NCI-H1694 treated with DMSO at 0.1 percent for 48 hours (cell line): ENCODE measurements at places on chromosomes 16 and 17.

DNA sequence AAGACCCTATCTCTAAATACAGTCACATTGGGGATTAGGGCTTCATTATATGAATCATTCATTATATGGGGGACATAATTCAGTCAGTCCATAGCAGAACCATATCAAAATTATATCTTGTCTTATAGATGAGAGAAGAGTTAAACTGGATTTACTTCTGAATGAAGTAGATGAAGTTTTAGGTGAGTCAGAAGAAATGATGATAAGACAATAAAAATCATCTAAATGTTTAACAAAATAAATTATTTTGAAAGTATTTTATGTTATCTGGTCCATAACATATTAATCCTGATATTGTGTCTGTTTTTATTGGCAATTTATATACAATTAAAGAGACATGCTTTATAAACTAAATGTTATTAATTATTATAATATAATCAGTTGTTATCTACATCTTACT, 76.9 kb upstream of the EFCAB3 start:
- no peak for DNase-seq

GRCh38 chr16:346587-346986, 5.9 kb downstream of the AXIN1 start:
- no peak for DNase-seq

DNA sequence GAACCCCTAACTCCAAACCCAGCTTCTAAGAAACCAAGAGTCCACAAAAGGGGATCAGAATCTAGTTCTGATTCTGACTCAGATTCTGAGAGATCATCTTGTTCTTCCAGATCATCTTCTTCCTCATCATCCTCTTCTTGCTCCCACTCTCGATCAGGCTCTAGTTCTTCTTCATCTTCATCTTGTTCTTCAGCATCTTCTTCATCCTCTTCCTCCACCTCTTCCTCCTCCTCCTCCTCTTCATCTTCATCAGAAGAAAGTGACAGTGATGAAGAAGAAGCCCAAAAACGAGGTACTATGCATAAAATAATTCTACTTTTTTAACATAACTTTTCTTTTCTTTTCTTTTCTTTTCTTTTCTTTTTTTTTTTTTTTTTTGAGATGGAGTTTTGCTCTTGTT, 129.9 kb upstream of the RBL2 start:
- no peak for DNase-seq

DNA sequence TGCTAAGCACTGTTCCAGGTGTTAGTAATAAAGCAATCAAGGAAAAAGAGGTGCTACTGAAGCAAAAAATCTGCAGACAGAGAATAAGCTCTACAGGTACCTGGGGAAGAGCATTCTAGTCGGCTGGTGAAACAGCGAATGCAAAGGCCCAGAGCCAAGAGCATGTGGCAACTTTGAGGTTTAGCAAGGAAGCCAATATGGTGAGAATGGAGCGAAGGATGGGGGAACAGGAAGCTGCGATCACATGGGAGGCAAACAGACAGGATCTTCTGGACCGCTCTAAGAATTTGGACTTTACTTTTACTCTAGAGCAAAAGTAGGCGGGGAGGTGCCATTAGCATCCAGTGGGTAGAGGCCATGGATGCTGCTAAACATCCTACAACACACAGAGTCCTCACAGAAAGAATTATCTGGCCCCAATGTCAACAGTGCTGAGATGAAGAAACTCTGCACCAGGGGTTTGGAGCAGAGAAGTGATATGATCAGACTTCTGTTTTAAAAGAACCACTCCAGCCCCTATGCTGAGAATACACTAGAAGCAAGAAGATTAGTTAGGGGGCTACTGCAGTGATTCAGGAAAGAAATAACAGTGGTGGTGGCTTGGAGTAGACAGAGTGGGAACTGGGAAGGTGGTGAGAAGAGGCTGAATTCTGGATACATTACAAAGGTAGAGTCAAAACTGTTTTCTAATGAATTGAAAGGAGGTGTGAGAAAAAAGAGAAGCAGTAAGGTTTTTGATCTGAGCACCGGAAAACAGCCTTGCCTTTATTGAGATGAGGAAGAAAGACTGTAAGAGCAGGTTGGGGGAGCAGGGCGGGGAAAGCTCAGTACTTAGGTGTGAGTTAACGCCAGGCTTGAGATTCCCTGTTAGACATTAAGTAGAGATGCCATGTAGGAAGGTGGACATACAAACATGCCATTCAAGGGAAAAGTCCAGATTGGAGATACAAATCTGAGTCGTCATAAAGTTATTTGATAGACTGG, 11.0 kb downstream of the EFTUD2 start:
- no peak for DNase-seq

DNA sequence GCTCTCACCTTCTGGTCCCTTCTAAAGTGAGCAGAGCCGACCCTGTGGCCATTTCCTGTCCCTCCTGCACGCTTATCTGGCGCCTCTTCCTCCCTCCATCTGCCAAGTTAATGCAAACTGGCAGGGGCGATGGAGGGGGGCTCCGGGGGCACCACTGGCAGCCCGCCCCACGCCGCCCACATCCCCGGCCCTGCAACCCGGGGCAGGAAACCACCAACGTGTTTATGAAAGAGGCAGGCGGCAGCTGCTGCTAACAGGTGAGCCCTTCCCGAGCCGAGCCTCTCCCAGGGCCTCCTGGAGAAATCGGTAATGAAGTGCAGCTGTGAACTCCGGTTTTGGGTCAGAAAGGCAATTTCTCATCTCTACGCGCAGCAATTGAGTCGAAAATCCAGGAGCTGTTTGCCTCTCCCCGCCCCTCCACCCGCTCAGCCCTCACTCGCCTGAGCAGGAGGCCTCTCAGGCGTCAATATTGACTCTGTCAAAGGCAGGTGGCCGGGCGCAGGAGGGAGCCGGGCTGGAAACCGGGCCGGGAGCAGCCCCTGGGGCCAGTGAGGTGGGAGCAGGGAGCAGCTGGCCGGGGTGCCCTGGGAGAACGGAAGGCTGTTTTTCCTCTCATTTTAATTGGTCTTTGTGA, 164.4 kb upstream of the GSE1 start:
- peak; percentile 99 for DNase-seq

- peak; percentile 13 for DNase-seq
Observed at GRCh38 chr17:44086364-44087311, 16.1 kb downstream of the G6PC3 start.

DNA sequence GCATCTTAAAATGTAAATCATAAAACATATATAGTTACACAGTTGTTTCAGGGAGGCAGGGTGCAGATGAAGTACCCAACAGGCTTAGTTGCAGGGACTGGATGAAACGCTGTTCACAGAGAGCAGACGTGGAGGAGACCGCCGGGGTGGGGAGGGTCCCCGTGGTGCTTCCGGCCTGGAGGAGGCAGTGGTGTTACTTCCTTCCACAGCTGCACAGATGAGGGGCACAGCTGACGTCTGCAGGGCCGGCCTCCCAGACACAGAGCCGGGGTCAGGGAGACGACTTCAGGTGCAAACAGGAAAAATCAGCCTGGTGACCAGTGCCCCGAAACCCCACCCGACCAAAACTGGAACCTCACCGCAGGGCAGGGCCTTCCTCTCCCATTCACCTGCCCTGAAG, 17.1 kb downstream of the SPIRE2 start:
- no peak for DNase-seq

DNA sequence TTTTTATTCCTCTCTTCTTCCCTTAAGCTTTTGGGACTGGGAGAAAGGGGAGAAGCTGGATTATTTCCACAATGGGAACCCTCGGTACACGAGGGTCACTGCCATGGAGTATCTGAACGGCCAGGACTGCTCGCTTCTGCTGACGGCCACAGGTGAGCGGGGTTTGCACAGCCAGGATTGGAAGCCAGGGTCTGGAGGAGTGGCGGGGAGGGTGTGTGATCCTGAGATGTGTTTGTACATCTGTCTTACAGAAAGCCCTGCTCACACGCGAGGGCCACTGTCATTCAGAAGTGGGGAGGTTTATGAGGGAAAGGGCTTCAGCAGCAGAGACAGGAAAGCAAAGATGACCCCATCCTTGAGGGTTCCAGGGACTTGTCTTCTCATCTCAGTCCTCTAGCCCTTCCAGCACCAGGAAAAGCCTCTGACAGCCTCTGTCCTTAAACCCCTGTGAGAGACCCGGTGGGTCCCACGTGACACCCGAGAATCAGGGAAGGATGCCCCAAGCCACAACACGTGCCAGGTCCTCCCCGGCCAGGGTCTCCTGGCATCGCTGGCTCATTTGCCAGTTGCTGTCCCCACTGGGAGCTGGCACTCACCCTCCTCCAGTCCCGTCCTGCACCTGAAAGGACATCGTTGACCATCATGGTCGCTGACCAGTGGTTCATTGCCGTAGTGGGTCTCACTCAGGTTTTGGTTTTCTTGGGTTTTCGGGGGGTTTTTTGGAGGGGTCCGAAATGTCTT, 44.3 kb upstream of the CHMP6 start:
- no peak for DNase-seq

GRCh38 chr17:57985675-57985974, 2.4 kb downstream of the VEZF1 start:
- DNase-seq, result no peak

- no peak for DNase-seq
Observed at GRCh38 chr17:40532520-40533253, 31.3 kb upstream of the TNS4 start.

GRCh38 chr16:5206331-5206990, 108.9 kb upstream of the EEF2KMT start:
- DNase-seq, result no peak

DNA sequence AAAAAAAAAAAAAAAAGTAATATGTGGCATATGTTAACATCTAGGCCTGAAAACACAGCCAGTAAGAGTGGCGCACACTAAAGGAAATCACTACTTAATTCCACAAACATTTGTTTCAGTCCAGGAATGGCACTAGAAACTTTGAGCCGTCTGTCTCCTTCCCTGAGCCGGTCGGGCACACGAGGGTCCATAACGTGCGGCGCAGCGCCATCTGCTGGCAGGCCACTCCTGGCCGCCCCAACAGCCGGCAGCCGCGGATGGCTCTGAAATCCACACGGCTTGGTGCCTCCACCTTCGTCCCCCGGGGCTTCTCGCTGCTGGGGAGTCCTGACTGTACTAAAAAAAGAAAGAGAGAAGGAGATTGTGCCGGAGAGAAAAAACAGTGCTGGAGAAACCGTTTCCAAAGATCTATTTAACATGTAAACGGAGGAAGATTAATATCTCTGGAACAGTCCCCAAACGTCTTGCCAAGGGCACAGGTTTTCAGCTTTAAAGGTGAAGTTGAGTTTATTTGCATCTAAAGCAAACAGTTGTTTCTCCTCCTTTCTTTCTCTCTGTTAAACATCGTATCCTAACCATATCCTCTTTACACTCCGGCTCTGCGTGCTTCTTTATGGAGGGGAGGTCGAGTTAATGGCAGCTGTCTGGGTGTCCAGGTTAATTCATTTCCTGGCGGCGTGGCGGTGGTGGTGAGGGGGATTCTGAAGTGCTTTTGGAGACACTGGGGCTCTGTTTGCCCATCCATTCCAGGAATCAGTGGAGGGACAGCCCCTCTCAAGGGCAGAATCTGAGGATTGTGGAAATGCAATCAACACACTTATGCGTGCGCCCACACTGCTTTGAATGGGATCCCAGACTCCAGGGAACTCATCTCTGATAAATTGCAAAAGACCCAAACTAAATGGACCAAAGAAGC, 611.3 kb upstream of the SALL1 start:
- DNase-seq, result peak; percentile 65

- DNase-seq, result no peak
Observed at GRCh38 chr17:80951121-80952090, 40.2 kb upstream of the CHMP6 start.

DNA sequence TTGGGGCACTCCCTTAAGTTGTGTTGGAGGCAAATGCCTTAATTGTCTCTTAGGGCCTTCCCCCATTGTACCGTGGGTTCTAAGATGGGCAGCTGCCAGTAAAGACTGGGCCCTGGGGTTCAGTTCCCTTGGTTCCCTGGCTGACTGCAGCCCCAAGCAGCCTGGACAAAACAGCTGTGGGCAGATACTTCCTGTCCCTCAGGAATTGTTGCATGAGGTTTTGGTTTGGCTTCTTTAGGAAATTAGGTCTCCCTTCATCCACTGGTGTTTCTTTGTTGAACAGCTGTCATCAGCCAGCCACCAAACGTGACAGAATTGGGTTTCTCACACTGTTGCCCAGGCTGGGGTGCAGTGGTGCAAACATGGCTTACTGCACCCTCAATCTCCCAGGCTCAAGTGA, 42.0 kb upstream of the ETV4 start:
- no peak for DNase-seq

DNA sequence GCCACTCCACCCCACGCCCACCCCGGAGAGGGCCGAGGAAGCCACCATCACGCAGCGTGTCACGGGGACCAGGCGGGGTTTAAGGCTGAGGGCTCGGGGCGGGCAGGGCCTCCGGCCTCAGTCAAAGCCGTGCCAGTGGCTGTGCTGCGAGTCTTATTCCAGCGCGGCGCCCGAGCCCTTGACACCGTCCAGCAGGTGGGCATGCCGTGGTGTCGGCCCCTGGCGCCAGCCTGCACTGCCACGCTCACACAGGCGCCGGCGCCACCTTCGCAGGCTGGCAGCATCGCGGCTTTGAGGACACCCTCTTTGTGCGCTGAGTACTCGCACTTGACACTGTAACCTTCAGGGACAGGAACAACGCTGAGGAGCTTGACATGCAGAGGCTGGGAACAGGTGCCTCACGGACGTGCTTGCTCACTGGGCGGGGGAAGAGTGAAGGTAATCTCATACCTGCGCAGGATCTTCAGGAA, 34.0 kb upstream of the ZNF629 start:
- no peak for DNase-seq

GRCh38 chr16:80433623-80434022, 107.2 kb upstream of the DYNLRB2 start:
- DNase-seq, result no peak

DNA sequence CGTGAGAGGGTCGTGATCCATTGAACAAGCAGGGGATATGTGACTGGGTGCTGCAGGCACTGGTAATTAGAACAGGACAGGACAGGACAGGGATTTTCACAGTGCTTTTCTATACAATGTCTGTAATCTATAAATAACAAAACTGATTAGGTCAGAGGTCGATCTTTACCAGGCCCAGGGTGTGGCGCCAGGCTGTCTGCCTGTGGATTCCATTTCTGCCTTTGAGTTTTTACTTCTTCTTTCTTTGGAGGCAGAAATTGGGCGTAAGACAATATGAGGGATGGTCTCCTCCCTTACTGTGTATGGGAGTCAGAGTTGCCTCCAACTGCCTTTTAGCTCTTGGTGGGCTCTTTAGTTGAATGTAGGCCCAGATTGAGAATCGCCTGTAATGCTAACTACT, 1.5 kb upstream of the ZNF764 start:
- DNase-seq, result no peak

- no peak for DNase-seq
Observed at GRCh38 chr17:72434991-72435618, 314.3 kb downstream of the SOX9 start.

DNA sequence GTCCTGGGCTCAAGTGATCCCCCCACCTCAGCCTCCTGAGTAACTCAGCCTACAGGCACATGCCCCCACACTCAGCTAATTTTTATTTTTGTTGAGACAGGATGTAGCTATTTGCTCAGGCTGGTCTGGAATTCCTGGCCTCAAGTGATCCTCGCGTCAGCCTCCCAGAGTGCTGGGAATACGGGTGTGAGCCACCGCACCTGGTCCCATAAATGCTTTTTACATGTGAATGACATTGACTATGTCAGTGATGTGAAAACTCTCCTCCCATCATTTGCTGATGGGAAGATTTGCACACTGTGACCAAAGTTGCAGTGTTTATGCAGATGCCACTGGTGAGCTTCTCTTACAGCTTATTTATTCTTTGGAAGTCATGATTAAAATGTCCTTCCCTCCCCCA, 15.0 kb downstream of the PLCD3 start:
- DNase-seq, result no peak
